Stimulated activated CD8-positive, alpha-beta memory T cell treated with anti-CD3 and anti-CD28 coated beads, Interleukin-7, amount 100 ng/mL, for 4 hours (primary cell): ENCODE measurements at places on chromosomes 3 and 15.

DNA sequence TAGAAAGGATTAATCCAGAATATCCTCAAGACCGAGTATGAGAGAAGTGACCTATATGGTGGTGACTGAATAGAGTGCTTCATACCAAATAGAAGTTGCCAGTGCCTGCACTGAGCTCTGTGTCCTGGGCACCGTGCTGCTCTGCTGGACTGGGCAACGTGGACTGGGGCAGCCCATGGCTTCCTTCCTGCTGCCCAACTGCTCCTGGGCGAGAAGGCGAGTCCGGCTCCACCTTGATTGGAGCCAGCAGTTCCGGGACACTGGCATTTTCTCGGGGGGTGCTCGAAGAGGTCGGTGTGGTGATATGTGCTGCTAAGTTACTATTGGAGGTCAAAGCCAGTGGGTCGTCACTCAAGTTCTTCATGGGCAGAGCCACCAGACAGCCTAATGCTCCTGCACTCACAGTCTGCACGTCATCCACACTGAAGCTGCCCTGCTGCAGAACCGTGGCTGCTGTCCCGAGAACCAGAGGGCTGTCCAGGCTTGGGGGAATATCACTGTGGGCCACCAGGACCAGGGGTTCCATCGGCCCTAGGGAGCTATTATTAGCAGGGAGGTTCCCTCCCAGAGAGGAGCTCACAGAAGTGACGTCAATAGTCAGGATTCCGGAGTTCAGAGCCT lies 14.1 kb downstream of the ZXDC start:
- DNase-seq: no peak

- no peak for DNase-seq
These were observed 20.6 kb downstream of the COL8A1 start for GRCh38 chr3:99659032-99659431.

- DNase-seq: no peak
These were observed 36.1 kb downstream of the AMOTL2 start for GRCh38 chr3:134338201-134338512.

DNA sequence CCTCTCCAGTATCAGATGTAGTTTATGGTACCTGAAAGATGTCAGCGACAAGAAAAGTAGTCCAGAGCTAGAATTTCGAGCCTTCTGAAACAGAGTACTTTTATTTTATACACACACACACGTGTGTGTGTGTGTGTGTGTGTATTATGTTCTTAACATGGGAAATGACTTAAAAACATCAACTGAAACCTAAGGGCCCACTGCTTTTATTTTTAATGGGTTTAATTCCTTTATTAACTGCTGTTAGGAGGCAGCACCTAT lies 1.9 kb downstream of the TCF12 start:
- no peak for DNase-seq

GRCh38 chr3:171841620-171842000 lies 1.5 kb upstream of the TMEM212 start:
- DNase-seq: no peak

DNA sequence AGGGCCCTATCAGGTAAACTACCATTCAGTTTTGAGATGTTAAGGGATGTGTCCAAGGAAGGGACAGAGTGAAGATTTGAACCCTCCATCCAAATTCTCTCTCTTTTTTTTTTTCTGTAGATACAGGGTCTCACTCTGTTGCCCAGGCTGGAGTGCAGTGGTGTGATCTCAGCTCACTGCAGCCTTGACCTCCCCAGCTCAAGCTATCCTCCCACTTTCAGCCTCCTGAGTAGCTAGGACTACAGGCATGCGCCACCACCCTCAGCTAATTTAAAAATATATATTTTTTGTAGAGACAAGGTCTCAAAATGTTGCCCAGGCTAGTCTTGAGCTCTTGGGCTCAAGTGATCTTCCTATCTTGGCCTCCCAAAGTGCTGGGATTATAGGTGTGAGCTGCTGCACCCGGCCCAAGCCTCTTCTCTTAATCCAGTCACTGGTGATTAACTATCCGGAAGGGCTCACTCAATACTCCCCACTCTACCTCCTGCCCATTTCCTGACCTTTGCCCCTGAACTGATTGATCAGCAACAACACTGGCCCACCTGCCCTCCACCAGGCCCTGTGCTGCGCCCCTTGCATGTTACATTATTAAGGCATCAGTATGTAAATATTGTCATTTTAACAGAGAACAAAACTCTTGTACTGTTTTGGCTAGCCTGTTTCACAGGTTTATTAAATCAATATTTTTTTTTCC lies 164.7 kb downstream of the CTNNB1 start:
- no peak for DNase-seq

DNA sequence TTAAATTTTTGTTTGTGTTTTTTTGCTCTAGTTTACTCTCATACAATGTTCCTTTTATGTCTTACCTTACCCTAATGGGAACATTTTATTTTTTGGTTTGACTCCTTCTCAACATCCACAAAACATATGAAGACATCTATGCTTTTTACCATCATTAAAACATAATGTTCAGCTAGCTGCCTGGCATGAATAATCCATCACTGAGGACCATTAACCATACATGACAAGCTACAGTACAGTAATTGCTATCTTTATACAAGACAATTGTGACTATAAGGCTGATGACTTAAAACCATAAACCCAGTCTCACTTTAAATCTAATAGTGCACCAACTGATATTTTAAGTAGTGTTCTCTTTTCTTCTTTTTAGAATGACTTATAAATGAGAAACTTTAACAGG lies 13.7 kb downstream of the SERPINI1 start:
- DNase-seq: no peak

GRCh38 chr15:74604983-74605794 lies 10.4 kb upstream of the CLK3 start:
- DNase-seq: no peak

DNA sequence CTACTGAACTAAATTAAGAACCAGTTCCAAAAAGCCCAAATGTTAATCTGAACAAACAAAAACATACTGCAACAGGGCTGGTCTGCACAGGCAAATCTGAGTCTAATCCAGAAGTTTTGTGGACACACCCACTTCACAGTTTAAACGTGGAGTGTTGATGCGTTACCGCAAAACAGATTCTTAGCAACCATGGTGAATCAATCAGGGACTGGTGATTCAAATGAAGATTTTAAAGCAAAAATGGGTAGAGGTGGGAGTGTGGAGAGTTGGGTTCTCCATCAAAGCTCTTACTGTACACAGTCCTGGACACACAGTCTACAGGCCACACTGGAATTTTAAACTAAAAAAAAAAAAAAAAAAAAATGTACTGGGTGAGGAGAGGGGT lies 5.2 kb downstream of the ANXA2 start:
- DNase-seq: no peak

DNA sequence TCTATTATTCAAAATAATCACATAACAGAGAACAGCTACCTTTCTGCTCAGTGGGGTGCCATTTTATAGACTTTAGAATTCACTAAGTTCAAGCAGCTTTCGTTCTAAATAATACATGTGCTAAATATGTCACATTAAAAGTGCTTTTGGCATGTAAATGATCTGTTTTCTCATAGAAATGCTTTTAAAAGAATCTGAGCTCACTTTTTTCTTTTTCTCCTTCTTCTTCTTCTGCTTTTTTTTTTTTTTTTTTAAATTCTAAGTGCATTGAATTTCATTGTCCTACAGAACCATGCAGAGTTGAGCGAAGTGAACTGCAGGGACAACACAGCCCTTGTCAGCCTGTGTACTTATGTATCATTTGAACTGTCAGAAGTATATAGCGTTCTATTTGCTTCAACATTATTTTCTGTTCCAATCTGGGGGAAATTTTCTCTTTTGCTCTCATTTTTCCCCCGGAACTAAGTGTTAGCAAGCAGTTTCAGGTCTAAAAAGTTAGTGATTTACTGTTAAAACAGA lies 193.8 kb upstream of the TMCO5A start:
- DNase-seq: no peak

GRCh38 chr3:162721736-162722135 lies 1225.1 kb downstream of the OTOL1 start:
- no peak for DNase-seq

DNA sequence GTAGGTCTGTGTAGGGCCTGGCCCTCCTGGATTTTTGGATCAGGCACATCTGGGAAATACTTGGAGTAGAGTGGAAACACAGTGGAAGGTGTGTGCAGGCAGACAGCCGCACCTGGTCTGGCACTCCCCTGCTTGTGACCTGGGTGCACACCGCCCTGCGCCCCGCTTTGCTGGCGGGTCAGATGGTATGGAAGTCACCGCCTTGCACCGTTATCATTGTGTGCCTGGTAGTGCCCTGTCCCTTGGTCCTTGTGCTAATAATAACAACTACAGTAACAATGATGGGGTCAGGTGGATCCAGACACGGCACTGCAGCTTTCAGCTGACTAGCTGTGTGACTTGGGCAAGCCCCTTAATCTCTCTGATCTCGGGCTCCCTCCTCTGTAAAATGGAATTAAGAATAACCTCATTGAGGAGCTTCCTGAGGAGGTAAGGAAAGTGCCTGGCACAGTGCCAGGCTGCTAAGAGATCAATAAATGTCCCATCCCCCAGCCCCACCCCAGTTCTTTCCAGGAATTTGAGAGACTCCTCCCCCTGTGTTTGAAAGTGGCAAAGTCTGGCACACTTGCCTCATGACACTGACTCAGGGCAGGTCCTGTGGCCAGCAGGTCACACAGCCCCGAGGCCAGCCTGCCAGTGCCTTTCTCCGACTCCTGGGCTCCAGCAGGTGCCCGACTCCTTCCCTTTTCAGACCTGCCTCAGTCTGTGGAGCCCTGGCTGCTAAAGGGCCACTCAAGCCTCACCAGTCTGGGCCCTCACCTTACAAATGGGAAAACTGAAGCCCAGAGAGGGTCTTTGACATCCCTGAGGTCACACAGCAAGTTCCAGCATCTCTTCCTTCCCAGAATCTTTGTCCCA lies 9.8 kb downstream of the ISG20 start:
- DNase-seq: no peak

DNA sequence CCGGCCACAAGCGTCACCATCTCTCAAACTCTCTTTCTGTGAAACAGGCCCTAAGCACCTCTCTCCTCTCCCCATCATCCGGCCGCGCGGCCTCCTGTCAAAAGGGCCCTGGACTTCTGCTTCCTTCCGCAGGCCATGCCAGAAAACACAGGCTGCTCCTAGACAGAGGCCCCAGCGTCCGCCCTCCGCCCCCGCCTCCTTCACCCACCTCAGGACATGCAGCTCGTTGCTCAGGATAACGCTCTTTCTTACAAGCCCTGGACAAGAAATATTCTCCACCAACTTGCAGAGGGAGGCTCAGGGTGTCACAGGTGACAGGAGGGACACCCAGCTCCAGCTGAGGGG lies 212.0 kb downstream of the XXYLT1 start:
- DNase-seq: no peak

GRCh38 chr3:142028243-142028777 lies 121.0 kb downstream of the TFDP2 start:
- DNase-seq: no peak

GRCh38 chr3:181735911-181736310 lies 24.2 kb downstream of the SOX2 start:
- no peak for DNase-seq

- no peak for DNase-seq
These were observed 26.2 kb upstream of the ANXA2 start for GRCh38 chr15:60424006-60424405.

DNA sequence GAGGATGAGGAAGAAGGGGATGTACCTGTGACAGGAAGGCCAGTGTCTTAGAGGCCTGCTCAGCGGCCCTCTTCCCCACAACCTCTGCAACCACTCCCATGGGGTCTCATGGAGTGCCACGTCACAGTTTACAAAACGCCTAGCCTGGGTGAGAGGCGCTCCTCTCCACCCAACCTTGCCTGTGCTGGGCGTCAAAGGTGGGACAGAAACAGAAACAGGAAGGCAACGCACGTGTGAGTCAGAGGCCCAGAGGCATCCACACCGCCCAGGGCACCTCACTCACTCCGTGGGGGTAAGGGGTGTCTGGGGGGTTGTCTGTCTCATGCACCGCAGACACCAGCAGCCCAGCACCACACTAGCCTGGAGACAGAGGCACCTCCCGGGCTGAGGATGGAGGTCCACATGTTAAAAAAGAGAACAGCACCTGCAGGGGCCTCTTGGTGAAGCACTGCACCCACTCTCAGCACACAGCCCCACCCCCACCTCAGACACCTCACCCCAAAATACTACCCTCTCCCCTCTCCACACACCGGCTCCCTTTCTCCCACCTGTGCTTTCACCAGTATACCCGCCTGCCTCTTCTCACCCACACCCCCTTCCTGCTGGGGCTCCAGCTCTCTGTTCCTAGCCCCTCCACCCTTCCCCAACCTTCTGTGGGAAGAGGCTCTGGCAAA lies 4.7 kb upstream of the CALML4 start:
- DNase-seq: peak; percentile 51

DNA sequence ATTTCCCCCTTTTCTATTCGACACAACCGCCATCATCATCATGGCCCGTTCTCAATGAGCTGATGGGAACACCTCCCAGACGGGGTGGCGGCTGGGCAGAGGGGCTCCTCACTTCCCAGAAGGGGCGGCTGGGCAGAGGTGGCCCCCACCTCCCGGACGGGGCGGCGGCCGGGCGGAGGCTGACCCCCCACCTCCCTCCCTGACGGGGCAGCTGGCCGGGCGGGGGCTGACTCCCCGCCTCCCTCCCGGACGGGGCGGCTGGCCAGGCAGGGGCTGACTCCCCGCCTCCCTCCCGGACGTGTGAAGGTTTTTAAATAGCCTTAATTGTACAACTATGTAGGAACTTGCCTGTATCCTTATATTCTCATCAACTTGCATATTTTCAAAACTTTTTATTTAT lies 20.9 kb upstream of the SPSB4 start:
- no peak for DNase-seq

GRCh38 chr3:39362192-39362591 lies 21.0 kb upstream of the SLC25A38 start:
- no peak for DNase-seq

- no peak for DNase-seq
These were observed 44.0 kb upstream of the SLC41A3 start for GRCh38 chr3:126127904-126128303.

DNA sequence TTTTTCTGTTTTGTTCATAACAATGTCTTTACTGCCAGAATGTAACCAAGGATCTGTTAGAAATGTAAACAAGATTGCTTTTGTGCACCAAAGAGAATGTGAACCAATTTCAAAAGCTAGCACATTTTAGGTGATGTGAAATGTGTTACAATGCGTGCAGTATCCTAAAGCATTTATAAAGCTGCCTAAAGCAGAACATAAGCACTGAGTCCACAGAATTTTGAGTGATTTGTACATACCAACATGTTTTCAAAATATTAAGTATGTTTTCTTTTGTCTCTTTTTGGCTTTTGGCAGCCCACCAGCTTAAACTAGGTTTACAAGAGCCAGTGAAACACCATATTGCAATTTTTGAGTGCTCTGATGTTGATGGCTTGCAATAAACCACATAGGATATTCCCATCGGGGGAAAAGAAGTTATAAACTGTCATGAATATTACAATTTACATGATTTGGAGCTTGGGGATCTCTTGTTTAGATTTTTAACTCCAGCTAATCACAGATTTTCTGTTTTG lies 364.0 kb downstream of the ZIC1 start:
- no peak for DNase-seq

- no peak for DNase-seq
These were observed 747.9 kb downstream of the ROBO1 start for GRCh38 chr3:79019924-79020173.

- DNase-seq: no peak
These were observed 29.7 kb downstream of the CACNA2D2 start for GRCh38 chr3:50473768-50474167.
